ENCODE measurements at places on chromosomes 3 and 15.

DNA sequence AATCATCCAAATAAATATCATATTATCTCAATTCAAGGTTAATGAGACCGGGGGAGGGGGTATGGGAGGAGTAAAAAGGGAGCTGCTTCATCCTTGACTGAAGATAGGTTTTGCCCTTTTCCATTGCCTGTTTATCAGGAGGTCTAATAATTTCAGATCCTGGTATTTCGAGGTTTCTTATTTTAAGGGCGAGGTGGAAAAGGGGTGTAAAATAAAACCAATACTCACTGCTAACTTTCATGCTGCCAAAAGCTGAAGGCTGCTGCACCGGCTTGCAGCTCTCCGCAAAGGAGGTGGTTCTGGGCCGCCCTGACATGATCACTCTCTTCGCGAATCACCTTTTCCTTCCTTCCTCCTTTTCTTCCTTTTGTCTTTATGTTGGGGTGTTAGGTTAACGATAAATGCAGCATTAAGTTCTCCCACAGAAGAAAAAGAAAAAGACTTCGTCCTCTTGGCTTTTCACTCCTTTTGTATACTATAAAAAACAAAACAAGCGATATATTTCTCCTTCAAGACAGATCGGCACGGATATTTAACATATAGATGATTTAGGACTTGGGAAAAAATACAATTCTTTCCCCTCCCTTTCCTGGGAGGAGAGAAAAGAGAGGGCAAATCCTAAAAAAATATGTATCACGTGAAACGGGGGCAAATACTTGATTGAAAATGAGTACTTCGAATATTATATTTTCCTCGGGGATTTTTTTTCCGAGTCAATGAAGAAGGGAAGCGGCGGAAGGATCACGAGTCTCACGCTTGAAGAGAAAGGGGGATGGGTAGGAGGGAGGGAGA is 932 bp downstream of the GSK3B start:
- DNase-seq, result no peak

- DNase-seq, result no peak
Observed at GRCh38 chr3:8182904-8183303, 318.7 kb upstream of the LMCD1 start.

DNA sequence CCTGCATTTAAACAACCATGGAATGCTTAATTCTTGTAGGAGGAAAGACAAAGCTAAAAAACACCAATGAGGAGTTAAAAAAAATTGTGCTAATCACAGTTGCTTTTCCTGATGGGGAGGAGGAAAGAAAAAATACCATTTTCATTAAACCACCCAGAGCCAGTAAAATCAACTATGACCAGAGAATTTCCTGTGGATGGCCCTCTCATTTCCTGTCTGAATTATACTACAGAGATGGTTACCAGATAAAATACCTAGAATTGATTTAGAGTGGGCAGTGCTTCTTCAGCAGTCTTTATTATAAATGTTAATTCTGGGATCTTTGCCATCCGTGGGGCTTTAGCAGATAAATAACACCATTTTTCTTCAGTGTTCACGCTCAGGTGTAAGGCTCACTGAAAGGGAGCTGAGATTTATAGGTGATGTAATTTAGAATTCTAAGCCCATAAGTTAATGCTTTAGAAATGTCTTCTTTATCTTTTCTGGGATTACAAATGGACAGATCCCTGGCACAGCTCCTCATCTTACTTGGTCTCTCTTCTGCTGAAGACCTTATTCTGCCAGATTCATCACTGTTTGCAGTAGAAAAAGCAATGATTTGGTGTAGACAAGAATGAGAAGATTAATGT is 37.9 kb downstream of the RETNLB start:
- DNase-seq, result no peak

DNA sequence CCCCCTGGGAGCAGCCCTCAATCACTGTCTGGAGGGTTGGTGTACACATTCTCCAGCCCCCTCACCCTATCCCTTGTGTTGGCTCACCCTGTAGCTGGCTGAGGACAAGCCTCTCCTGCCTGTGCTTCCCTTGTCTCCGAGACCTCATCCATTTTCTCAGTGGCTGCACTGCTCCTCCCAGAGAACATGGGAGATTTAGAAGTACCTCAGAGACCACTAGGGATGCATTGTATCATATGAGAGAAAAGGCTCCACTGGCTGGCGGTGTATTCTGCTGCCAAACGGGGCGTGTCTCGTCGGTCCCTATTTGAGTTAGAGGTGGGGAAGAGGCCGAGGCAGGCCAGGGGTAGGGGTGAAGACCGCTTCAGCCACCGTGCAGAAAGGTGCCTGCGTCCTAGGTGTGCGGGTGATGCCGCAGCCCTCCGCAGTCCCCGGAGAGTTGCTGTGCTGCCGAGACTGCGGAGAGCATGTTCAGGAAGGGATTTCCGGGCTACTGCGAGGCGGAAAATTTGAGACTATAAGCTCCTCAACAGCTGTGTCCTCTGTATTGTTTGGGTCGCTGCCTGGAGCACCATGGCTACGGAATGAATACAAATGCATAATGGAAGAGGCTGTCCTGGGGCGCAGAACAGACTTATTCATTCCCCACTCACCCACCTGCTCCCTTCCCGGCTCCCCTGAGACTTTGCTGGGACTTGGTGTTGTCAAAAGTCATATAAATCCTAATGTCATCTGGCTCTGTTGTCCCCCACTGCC is 43.8 kb downstream of the SPSB4 start:
- no peak for DNase-seq

GRCh38 chr3:42803414-42804105 is 730 bp downstream of the HIGD1A start:
- DNase-seq, result peak; percentile 3

DNA sequence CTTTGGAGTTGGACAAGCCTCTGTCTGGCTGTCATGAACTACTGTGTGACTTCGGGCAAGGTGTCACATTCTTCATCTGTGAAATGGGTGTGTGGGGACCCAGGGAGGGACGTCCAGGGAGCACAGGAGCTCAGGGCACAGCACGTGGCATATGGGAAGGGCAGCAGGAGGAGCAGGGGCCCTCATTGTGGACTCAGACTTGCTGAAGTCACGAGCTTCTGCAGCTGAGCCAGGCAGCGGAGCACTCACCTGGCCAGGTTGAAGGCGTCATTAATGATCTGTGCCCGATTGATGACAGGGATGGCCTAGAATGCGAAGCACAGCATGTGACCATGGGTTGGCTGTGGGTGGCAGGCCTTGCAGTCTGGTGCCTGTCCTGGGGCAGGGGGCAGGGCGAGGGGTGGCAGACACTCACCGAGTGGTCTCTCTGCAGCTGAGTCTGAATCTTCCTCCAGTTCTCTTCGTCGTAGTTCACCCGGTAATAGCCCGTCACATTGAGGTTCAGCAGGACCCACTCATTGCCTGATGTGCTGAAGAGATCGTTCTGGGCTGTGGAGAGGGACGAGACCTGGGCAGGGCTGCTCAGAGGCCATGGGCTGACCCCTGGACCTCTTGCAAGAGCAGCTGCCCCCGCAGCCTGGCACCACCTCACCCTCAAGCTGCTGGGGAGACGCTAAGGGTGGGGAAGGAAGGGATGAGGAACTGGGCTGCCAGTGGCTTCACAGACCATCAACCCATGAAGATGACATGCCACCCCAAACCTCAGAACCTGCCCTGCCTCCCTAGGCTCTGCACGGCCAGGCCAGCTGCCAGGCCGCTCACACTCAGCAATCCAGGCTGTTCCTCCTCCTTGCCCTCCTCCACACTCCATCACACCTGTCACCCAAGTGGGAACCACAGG is 15.4 kb downstream of the ANPEP start:
- no peak for DNase-seq

DNA sequence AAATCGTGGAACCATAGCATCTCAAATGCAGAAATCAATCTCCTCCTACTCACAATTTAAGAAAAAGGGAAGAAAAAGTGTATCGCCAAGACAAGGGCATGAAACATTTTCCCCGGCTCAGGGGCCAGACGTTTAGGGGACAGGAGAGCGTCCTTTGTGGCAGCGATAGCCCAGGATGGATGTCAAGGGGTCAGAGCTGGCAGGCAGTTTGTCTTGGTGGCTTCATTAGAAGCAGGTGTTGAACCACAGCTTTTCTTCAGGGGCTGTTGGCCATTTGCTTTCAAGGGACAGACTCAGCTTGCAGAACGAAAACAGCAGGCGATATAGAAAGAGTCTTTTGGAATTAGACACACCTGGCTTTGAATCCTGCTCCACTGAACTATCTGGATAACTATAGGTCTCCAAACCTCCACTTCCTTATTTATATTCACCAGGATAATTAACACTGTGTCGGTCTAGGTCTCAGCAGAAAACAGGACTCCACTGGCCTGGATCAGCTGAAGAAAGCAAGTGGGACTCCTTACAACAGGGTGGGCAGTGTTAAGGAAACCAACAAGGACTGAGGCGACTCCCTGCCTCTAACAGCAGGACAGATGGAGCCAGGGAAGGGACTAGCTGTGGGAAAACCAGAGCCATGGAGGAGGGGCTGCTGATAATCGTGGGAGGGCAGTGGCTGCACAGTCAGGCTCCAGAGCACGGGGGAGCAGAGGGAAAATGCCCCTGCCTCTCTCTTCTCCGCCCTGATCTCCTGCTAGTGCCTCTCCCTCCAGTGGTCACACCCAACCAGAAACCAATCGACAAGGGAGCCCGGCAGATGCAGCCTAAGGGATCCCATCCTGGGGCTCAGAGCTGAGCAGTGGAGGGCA is 123.6 kb downstream of the LIPC start:
- DNase-seq, result no peak

DNA sequence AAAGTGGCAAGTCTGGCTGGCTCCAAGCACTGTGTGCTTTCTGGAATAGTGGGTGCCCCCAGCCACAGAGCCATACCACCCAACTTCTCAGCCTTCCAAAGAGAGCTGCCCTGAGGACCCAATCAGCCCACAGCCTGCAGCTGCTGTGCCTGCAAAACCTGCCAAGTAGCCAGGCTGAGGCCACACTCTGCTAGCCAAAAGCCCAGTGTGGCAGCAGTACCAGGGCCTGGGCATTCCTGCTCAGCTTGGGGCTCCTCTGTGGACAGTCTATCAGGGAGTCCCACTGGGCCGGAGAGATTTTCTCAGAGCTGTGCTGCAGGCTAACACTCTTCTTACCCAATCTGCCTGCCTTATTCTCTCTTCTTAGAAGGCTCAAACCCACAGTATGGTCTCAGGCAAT is 136.5 kb downstream of the TPRA1 start:
- DNase-seq, result no peak

- DNase-seq, result no peak
Observed at GRCh38 chr3:112143251-112143650, 10.2 kb upstream of the GCSAM start.

DNA sequence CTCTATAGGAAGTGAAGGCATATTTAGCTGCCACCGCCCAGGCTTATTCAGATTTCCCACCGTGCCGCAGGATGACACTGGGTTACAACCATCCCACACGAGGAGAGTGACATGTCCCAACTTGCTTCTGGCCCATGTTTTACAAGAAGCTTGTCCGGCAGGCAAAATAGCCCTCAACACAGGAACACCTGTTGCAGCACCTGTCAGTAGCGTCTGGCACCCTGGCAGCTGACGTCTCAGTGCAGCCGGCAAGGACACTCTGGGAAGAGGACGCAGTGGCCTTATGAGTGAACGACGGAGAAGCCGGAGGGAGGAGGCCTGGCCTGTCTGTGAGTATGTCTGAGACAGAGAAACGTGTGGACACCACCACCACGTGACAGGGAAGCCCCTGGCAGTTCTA is 32.1 kb downstream of the FAM174B start:
- DNase-seq, result no peak

DNA sequence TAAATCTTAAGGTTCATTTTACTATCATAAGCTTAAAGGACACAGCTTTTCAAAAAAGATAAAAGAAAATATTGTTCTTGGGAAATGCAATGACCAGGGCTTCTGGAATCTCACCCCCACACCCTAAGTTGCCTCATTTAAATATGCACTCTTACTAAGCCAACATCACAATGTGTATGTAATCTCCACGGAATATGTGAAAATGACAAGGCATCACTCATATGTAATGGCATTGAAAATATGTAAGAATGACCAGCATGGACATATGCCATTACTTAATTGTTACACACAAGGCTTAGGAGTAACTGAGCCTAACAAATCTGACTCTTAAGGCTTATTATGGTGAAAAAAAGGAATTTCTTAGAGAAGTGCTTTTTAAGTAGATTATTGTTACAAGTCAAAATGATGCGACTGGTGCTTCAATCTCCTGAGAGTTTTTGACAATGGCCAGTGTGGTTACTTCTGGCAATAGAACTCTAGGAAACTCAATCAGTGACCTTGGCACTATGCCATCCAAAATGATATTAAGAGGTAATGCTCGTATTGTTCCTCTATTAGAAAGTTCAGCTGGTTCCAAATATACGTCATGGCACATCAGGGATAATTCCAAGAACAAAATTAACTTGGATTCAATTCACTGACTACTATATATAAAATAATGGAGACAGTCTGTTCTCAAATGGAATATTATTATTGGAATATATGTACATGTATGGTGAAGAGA is 290.0 kb upstream of the PLSCR5 start:
- no peak for DNase-seq

DNA sequence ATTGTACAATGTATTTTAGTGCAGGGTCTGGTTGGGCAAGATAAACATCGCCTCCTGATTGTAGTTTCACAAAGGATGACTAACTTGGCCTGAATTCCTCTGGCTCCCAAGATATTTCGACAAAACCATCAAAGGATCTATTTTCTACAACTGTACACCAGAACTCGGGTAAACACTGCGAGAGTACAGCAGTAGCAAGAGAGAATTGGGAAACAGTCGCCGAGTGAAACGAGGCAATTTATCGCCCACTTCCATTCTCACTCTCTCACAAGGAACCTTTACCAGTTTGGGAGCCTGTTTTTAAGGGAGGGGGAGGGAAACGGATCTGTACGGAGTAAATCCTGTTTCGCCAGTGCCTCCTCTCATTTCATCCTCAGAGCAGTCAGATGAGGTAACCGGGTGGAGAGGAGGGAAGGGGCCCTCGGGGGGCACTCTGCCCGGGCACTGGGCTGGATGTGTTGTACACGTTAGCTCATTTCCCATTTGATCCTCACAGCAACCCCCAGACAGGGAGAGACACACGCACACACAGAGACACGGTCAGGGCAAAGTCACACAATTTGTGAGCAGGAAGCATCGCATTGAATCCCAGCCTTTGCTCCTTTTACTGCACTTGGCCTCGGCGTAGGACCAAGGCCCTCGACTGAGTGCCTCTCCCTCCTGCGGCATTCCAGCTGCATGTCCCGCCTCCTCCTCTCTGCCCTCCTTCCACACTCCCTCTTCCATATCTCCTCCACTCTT is 120.1 kb downstream of the LIPC start:
- DNase-seq, result no peak

DNA sequence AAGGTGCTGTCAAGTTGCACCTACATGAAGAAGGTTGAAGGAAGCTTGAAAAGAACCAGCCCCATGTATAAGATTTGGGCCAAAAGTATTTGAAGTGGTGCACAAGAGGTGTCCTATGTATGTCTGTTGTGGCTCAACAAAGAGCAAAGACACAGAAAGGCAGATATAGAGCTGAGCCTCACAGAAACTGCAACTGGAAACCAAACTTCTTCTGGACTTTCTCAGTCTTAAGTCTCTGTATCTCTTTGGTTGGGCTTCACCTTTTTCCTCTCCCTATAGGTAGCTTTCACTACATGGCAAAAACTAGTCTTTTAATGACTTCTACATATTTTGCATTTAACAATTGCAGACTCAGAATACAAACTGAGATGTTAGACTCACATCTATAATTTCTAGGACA is 8.8 kb upstream of the CMC1 start:
- no peak for DNase-seq

All from activated CD4-positive, alpha-beta T cell treated with anti-CD3 and anti-CD28 coated beads, Interleukin-2, amount 50 U/mL, for 24 hours (primary cell).